ENCODE measurements at places on chromosomes 2 and 18. TPM values are rescaled to one million over a fixed set of nuclear protein-coding genes. Genes with fewer than 3 reads are reported as not detected.

Gene DNER
- total RNA-seq: not detected

DNA sequence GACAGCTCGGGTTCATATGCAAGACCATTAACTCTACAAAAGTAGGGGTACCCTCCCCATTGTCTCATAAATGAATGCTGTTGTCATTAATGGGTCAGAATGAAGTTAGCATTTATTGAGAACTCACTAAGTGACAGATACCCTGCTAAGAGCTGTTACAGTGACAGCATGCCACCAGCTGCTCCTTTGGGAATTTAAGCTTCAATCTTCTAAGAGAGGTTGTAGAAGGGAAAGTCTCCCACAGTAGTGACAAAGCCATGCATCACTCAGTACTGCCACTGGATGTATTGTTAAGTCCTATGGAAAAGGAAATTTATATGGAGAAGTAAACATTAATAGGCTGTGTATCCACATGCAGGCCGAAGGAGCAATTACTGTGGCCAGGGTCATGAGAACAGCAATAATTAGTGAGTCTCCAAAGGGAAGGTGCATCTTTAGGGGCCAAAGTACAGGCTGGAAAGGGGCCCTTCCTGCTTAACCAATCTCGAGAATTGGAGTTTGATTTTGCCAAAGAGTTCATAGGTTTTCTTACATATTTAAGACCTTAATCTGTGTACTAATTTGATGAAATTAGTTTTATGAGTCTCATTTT, 64.5 kb upstream of the FAM124B start:
- H3K4me1 ChIP-seq: no peaks in the 10 kb centered on the region
- no peak for DNase-seq
- H3K4me3 ChIP-seq: no peak overlapping the region
- no peaks in the 10 kb centered on the region for H3K27me3 ChIP-seq
- H3K27ac ChIP-seq: no peak overlapping the region

Gene PPP1R1C
- not detected for total RNA-seq

- no peaks in the 10 kb centered on the region for H3K4me1 ChIP-seq
- no peaks in the 10 kb centered on the region for H3K27me3 ChIP-seq
These were observed 765.4 kb downstream of the MBD2 start for GRCh38 chr18:53458944-53459580.

DNA sequence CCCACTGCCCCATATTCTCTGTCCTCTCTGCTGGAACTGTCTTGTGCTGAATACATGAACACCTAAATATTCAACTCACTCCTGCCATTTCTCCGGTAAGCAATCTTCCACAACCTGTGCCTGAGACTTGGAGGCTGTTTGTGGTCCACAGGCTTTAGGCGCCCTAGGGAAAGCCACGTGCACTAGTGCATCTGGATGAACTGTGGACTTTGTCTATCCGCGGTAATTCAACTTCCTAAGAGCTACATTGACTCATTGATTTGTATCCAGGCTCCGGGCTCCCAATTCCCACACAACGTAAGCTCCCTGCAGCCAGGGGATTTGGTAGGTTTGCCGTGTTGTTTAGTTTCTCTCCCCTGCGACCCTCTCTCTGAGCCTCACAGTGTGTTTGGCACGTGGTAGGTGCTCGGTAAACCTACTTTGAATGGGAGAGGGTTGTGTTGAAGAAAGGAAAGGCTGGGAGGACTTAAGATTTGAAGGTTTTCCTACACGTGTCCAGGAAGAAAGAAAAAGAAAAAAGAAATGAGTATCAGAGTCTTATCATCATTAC, 718.2 kb downstream of the DPP10 start:
- H3K27me3 ChIP-seq: no peaks in the 10 kb centered on the region
- no peaks in the 10 kb centered on the region for H3K36me3 ChIP-seq
- H3K4me1 ChIP-seq: no peaks in the 10 kb centered on the region
- no peak for DNase-seq
